Gastrocnemius medialis (tissue), 4 donors: ENCODE measurements at places on chromosomes 1 and 21. TPM values are rescaled to one million over a fixed set of nuclear protein-coding genes. Genes with fewer than 3 reads are reported as not detected.

DNA sequence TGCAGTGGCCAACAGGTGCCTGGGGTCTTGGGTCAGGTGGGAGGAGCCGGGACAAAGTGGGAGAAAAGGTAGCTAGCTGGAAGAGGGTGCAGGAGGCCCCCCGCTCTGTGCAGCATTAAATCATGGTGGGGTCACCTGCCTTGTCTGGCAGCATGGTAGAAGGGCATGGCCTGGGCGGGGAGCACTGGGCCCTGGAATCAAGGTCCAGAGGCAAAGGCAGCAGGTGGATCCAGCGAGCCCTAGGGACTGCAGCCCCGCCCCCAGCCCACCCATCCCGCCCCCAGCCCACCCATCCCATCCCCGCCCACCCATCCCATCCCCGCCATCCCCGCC is 16.7 kb upstream of the TTLL10 start:
- no peak for DNase-seq

DNA sequence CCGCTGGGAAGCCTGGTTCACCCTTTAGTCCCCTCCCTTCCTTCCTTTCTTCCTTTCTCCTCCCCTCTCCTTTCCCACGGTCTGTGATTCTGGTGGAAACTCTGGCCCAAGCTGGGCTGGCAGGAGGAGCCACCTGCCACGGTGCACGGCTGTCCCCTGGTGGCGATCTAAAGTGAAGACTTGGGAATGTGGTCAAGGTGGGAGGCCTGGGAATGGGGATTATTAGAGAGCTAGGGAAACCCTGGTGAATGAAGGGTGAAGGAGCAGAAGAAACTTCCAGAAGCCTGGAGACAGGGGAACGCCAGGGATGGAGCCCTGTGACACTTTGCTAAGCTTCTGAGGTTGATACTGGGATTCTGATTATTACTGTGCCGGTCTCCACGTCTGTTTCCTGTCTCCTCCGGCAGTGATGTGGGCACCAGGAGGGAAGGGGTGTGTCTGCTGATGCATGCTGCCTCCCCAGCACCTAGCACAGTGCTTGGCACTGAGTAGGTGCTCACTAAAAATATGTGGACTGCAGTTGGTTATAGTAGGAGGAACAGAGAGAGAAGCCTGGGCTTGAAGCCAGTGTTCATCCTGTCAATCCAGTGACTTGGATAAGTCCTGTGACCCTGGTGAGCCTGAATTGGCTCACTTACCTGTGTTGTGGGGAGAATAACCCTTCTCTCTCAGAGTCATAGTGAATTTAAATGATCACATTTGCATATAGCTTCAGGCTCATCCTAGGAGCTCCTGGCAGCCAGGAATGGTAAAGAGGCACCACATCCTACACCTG is 71.2 kb upstream of the NBPF3 start:
- DNase-seq, result peak; percentile 47

DNA sequence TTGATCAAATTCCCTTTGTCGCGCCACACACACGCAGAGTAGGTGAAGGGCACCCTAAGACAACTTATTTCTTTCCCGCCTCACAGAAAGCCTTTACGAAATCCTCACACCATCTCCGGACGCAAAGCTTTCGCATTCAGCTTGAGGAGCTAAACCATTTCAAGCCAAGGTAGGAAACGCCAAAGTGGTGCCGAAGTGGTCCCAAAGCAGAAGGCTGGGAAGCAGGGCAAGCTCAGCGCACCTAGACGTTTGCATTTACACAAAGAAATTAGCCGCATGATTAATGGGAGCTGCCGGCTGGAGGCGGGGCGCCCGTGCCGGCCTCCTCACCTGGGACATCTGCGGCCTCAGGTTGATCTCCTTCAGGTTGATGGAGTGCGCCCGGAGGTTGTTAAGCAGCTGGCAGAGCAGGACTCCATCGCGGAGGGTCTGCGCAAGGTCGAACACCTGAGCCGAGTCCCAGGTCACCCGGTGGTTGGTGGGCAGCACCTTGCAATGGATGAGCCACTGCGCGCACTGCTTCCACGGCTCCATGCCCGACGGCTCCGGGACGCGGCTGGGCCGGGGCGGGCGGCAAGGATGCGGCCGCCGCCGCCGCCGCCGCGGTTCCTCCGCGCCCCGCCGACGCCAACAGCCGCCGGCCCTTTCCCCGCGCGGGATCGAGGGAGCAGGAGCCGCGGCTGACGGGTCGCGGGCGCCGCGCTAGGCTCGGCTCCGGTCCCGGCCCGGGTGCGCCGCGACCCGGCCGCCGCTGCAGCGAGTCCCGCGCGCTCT is 457 bp downstream of the VAV3 start:
- DNase-seq, result no peak

GRCh38 chr1:179728271-179728670 is 14.8 kb upstream of the FAM163A start:
- no peak for DNase-seq

DNA sequence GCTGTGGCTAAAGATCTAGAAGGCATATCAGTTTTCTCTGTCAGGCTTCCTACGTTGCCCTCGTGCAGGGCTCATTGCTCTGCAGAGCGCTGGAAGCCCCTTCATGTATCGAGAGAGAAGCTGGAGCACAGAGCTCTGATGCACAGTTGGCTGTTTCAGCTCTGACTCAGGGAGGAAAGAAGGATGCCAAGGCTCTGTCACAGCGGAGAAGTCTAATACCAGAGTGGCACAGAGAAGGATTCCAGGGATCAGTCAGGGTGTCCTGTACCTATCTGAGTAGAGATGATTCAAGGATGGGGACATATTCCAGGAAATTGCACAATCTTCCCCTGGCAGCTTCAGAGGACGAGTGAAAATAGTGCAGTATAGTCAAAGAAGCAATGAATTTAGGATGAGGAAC is 179.2 kb upstream of the FMN2 start:
- no peak for DNase-seq

DNA sequence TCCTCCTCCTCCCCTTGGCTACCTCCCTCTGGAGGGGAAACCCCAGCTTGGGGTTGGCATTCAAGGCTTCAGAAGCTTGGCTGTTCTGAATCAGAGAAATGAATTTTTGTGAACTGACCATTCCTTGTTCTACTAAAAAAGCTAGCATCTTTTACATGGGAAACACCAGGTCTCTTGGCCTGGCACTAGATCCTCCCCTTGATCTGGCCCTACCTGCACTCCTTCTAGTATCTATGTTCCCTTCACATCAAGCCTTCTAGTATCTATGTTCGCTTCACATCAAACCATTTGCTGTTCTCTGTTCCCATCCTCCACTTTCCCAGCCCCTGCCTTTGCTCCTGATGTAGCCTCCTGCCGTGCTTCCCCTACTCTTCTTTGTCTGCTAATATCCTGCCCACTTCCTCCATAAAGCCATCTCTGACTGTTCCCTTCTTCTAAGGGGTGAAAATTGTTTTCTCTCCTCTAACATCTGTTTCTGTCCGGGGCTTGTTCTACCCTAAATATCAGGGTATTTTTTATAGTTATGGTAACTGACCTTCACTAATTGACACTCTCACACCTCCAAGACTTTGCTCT is 25.8 kb downstream of the FAM151A start:
- no peak for DNase-seq

DNA sequence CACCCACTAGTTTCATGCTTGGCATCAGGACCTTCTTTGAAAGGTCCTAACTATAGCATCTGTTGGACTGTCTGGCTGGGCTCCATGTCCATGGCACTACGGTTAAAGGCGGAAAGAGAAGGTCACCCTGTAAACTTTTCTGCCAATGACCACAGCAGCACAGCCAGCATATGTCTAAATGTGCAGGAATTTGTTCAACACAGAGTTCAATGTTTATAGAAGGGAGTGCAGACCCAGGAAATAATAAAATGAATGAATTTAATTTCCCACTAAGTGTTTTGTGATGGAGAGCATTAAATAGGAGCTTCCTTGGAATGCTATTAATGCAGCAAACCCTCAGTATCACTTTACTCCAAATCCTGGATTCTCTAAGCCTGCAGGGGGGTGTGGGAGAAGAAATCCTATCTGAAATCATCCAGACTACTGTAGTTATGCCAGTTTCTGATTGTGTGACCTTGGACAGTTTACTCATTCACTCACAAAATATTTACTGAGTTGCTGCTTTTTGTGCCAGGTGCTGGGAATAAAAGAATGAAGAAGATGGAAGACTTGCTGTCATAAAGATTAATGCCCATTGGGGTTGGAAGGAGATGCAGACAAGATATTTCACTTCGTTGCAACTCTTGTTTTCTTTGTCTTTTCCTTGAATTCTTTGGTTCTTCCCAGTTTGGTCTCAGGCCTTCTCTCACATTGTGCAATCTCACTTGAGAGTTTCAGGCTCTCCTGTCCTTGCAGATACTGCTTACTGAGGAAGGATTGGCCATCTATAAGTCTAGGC is 195.0 kb downstream of the ROR1 start:
- DNase-seq, result peak; percentile 18

GRCh38 chr1:246969621-246970020 is 37.9 kb upstream of the AHCTF1 start:
- no peak for DNase-seq

DNA sequence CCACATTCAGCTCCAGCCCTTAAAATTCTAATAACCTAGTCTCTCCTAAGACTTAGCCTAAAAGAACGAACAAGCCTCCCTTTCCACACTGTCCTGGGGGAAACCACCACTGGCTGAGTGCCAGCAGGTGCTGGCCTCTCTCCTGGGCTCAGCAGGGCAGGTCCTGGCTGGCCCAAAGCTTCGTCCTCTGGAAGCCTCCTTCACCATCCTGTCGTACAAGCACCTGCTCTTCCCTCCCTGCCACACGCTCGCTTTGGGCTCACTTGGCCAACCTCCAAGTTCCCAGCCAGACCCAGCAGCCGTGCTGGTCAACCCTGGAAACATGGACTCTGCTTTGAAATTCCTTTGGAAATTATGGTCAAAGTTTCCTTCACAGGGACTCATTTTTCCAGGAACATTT is 58.2 kb upstream of the SLC25A33 start:
- no peak for DNase-seq

DNA sequence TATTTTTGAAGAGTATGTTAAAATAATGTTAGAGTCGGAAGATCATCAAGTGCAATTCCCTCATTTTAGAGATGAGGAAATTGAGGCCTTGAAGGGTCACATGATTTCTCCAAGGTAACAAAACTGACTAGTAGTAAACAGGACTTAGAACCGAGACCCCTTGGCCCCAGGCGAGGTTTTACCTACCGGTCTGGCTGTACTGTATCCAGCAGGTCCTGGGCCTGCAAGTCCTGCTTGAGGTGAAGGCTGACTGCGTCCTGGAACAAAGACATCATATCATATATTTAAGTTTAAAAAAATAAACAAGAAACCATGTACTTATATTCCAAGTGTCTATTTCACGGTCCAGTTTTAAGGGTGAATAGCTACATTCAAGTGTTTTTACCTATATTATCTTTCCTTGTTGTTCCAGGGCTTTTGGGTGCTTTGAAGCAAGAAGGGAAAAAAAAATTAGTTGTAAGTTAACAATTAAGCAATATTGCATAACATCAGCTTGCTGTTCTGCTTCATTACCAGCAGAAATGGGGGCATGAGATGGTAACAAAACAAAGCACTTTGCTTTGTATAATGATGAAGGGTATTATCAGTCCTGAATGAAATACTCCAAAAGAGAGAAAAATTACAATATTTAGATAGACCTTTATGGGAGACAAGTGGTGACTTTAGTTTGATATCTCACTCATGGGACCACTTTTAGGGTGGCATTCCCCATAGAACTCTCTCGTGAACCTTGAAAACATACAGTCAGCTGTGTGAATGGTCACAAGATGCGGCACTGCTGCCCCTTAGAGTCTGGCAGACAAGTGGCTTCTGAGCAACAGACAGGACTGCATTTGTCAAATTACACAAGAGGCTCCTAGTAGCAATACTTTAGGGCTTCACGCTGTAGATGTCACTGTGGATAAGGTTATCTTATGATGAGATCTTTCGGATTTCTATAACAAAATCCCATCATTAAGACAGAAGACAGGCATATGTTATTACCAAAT is 29.8 kb upstream of the CFAP298 start:
- DNase-seq, result no peak

DNA sequence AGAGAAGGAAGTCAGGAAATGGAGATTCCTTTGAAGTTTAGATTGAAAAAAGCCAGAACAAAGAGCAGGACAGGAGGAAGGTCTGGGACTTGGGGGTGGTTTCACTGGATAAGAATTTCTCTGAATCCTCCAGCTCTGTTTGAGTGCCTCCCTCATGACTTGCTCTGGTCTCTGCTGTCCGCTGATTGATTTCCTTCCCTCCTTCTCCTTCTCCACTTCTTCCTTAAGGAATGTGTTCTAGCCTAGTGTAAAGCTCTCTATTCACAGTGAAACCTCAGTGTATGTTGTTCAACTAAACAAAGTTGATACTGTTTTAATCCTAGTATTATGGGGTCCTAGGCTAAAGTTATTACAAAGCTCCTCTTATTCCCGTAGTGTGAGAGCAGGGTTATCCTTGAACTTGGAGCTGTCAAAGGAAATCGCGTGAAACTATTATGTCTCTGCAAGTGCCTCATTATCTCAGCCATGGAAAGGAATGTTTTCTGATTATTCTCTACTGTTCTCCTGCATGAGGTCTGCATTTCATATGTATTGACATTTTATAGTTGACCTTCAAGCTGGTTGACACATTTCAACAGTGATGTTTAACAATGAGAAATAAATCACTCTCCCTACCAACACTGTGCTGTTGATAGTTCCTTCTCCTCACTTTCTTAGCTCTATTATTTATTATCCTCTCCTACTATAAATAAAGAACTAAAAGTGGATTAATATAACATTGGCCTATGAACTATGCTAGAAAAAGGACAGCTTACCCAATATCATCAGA is 82.7 kb upstream of the KCTD3 start:
- DNase-seq, result no peak

The DDX20 gene
- 32.9 TPM for total RNA-seq

The C4BPB gene
- total RNA-seq, result 0.46 TPM

The CD52 gene
- 1.4 TPM for total RNA-seq

The KCNJ15 gene
- total RNA-seq, result 0.41 TPM
